Neural crest cell (in vitro differentiated cells): ENCODE measurements at places on chromosomes 6 and 20.
A peak's percentile ranks its signal among the peaks of the same experiment; 100 is the strongest.

DNA sequence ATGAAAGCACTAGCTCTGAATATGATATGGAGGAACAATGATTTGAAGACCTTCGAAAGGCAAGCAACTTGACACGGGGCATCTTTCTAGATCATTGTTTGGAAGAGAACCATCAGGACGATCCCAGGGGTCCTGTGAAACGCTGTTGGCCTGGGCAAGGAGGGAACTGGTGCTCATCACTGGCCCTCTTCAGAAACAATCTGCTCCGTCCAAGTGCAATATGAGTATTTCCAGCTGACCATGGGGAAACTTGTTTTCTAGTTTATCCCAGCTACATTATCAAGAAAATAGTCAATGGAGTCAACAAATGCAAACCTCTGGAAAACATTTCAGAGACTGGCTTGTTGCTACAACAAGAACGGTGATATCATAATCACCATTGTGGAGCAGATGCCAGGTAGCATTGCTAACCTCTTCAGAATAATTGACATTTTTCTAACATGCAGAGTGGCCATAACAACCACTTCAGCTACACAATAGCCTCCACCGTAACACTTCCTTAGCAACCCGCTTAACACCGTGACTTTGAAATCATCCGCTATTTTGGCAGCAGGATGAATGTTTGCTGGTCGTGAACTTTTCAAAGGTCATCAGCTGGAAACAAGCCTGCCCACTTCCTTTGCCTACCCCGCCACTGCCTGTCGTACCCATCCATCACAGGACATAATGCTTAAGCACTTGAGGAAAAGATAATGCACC, 112.0 kb upstream of the PDE10A start:
- DNase-seq, result no peak

DNA sequence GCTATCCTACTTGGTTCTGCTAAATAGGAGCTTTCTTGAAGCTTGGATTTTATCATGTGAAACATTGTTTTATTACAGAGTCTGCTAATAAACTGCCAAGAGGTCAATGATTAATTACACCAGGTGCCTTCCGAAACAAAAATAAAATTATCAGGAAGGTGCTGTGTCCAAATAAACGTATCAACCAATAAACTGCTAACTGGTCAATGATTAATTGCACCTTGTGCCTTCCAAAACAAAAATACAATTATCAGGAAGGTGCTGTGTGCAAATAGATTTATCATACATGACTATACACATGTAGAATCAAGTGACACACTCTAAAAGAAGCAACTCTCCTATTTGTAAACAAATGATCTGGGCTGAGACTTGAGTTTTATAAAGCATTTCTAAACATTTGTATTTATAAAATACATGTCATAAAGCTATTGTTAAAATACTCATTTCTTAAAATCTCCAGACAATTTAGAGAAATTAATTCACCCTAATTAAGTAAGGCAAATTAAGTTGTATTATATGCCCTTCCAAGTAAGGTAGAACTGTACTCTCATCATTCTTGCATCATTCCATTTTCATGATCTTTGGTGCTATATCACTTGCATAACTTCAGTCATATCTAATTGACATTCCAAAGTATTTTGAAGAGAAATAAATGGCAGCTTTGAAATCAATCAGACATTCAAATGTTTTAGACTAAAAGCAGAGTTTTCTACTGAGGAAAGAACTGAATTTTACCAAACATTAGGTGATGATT, 26.8 kb downstream of the SPTLC3 start:
- no peak for DNase-seq

- DNase-seq, result no peak
Measured at GRCh38 chr6:147421903-147422302, 86.6 kb upstream of the SAMD5 start.

DNA sequence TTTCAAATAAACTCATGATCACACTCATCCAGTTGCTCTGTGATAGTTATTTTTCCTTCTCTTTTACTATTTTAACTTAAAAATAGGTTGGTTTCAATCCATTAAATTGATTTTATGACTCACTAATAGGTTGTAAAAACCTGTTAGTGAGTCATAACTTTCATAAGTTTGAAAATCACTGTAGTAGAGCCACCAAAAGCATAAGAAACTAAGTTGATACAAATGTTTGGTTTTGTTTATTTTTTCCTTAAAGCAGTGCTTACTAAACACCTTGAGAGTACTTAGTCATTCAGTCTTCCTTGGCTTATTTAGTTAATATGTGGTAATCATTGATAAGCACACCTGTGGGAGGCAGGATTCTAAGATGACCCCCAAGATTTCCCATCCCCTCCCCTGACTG, 312.1 kb upstream of the MAN1A1 start:
- DNase-seq, result no peak

- DNase-seq, result no peak
Measured at GRCh38 chr20:22453244-22454080, 130.9 kb downstream of the FOXA2 start.

- no peak for DNase-seq
Measured at GRCh38 chr6:166360243-166361076, 18.1 kb upstream of the SFT2D1 start.

GRCh38 chr20:61708891-61709290, 356.8 kb downstream of the TAF4 start:
- DNase-seq, result no peak

DNA sequence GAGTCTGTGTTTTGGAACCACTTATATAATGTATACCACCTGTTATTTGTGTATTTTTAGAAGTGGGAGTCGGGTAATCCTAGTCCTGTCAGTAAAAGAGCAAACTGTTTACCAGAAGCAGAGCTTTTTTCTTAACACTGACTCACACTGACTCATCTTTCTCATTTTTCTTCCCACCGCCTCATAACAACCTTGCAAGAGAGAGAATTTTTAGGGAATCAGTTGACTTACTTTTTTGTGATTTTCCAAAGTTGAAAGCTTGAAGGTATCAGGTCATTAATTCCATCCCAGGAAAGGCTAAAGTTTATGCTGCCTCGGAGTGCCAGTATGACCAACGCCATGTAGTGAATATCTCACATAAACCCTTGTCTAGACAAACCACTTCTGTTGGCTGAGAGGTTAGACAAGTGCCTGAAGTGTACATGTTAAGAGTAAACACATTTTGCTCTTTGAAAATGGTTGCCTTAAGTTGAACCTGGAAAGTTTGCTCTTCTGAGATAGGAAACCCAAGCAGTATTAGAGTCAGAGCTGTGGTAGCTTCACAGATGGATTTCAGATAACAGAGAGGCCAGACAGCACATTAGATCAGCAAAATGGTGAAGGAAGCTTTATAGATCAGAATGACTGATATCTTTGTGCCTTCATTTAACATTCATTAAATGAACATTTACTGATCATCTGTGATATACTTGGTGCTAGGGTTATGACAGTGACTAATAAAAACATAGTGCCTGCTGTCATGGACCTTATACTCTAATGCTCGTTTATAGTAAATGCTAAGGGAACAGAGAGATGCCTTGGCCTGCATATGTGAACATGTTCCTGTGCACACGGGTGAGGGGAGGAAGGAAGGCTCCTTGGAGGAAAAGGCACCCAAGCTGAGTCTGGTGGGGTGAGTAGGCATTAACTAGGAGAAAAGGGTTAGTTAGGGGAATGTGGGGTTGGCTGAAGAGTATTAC, 29.1 kb upstream of the PKIG start:
- no peak for DNase-seq

GRCh38 chr6:9848094-9848493, 566.8 kb downstream of the TFAP2A start:
- DNase-seq, result no peak

- DNase-seq, result no peak
Measured at GRCh38 chr20:33192912-33193501, 24.1 kb upstream of the BPIFA3 start.

DNA sequence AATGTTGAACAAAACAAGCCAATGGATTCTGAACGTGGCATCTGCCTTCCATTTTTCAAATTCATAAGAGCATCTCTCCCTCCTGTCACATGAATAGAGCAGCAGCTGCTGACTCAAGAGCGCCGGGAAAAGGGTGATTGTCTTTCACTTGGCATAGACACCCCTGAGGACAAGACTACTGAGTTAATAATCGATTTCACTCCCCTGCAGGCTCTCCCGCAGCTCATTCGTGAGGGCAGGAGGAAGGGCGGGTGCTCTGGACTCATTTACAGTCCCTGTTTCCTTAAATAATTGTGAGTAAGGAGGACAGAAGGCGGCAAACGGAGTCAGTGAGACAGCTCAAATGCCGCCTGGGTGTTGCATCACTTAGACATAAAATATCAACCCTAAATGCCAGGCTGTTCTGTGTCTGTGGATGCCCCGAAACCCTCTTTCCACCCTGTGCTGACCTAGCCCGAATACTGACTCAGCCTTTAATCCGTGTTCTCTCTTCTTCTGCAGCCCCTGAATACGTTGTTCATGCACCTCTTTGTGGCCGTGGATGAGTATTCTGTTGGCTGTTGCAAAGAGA, 21.6 kb downstream of the CFAP61 start:
- DNase-seq, result no peak

- no peak for DNase-seq
Measured at GRCh38 chr20:2364044-2364443, 16.7 kb upstream of the TGM6 start.

- DNase-seq, result no peak
Measured at GRCh38 chr6:73969971-73970970, 274.3 kb downstream of the CD109 start.

- no peak for DNase-seq
Measured at GRCh38 chr20:54397292-54398140, 77.9 kb upstream of the DOK5 start.

- no peak for DNase-seq
Measured at GRCh38 chr6:23335894-23336293, 766.5 kb downstream of the HDGFL1 start.

DNA sequence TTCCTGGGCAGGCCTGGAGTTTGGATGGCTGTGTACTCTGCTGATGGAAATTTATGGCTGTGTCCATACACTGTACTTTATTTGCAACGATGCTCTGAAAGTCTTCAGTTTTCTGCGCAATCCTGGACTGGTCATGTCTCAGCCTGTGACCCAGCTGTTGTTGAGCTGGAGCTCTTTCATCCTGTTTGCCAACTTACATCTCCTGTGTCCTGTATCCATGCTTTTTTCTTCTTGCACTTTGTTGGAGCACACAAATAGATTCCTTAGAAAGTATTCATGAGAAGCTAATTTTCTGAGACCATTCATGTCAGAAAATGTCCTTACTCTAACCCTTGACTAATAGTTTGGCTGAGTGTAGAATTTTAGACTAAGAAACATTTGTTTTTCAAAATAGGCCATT, 251.2 kb downstream of the BCKDHB start:
- no peak for DNase-seq

- no peak for DNase-seq
Measured at GRCh38 chr6:1482381-1483166, 93.2 kb downstream of the FOXF2 start.

- peak; percentile 57 for DNase-seq
Measured at GRCh38 chr6:26156850-26157250, 69.6 kb downstream of the HFE start.

GRCh38 chr6:147479857-147480256, 28.6 kb upstream of the SAMD5 start:
- no peak for DNase-seq

DNA sequence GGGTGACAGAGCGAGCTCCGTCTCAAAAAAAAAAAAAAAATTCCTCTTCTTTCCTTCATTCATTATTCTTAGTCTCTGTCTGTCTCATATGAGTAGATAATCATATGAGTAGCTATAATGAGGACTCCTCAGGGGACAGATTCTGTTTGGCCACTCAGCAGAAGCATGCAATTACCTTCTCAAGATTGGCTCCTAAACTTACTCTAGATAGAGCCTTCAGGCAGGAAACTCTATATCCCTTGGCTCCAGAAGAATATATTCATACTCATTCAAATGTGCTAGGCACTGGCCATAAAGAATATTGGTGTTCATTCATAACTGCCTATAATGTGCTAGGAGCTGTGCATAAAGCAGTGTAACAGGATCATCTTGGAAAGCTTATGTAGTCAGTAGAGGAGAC, 2.2 kb upstream of the ACAT2 start:
- DNase-seq, result no peak

DNA sequence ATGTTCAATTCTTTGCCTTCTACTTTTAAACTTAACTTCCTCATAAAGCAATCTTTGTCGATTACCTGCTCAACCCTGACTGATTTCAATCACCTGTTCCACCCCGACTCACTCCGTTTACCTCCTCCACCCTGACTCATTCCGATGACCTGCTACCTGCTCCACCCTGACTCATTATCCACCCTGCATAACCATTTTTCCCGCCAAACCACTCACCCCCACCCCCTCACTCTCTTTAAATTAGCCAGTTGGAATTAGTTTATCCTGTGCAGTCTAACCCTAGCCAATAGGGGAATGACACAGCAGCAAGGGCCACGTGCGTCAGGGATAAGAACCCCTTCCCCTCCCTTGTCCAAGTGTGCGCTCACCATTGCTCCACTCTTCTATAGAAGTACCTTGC, 56.7 kb upstream of the MRAP2 start:
- no peak for DNase-seq

- DNase-seq, result no peak
Measured at GRCh38 chr6:134247231-134247833, 70.6 kb downstream of the SGK1 start.

GRCh38 chr6:44663860-44664634, 276.5 kb downstream of the CDC5L start:
- DNase-seq, result no peak

- DNase-seq, result no peak
Measured at GRCh38 chr20:48006036-48006833, 221.0 kb upstream of the SULF2 start.

DNA sequence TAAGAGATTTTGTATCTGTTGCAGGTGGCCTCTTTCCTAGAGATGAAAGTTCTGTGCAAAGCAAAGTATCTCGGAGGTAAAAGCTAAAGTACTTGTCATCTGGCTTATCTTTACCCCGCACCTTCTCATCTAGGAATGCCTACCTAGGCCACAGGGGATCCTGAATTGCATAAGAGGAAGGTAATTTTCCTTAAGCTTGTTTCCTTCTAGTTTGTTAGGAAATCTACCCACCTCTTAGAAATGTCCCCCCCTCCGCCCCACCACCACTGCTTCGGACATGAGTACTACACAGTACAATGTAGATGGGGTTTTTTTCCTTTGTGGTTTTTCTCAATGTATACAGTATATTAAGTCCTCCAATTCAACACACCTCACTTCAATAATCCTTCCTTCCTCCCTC, 21.5 kb downstream of the FOXC1 start:
- no peak for DNase-seq

GRCh38 chr20:58360936-58361335, 28.1 kb upstream of the VAPB start:
- no peak for DNase-seq

DNA sequence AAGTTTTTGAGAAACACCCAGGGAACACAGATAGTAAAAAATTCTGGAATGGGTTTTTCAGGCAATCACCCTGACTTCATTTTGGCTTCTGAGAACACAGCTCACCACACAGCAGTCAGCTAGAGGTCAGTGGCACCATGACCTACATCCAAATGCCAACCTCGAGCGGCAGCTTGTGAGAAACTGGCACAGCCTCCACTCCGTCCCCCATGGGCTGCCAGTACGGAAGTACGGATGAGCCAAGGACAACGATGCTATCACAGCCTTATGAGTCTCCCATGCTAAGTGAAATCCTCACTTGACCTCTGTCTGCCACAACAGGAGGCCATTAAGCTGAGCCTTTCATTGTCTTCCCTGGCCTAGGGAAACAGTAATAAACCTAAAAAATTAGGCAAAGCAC, 32.0 kb downstream of the KIF16B start:
- no peak for DNase-seq

GRCh38 chr6:73519926-73520687, 725 bp downstream of the EEF1A1 start:
- DNase-seq, result peak; percentile 49

GRCh38 chr6:81465859-81466258, 286.6 kb downstream of the TENT5A start:
- DNase-seq, result no peak

- DNase-seq, result no peak
Measured at GRCh38 chr6:109322825-109323224, 59.4 kb downstream of the CD164 start.
